ENCODE measurements at places on chromosomes 12 and 14. TPM values are rescaled to one million over a fixed set of nuclear protein-coding genes. Genes with fewer than 3 reads are reported as not detected.

The KRT80 gene
- total RNA-seq = 36.8 TPM

The OASL gene
- 4.1 TPM for total RNA-seq

The LPAR5 gene
- 0.62 TPM for total RNA-seq

The CEBPE gene
- not detected for total RNA-seq

The NPAS3 gene
- not detected for total RNA-seq

The KRT7 gene
- total RNA-seq = 4,828 TPM

The MYH6 gene
- 0.03 TPM for total RNA-seq

The KLRC2 gene
- total RNA-seq = 1.7 TPM

The STAC3 gene
- 0.40 TPM for total RNA-seq

The OR6C75 gene
- not detected for total RNA-seq

The ADCY6 gene
- 15.8 TPM for total RNA-seq

The NANOG gene
- total RNA-seq = not detected

The SMCO2 gene
- total RNA-seq = 0.12 TPM

The PLXNC1 gene
- 0.09 TPM for total RNA-seq

The CLEC4A gene
- not detected for total RNA-seq

The PXMP2 gene
- 33.0 TPM for total RNA-seq

The HSPA2 gene
- total RNA-seq = 36.6 TPM

The KRT72 gene
- total RNA-seq = not detected

The B4GALNT3 gene
- total RNA-seq = 0.56 TPM

The MYO1H gene
- total RNA-seq = not detected

The ZDHHC22 gene
- 0.18 TPM for total RNA-seq

The OLR1 gene
- total RNA-seq = 1.3 TPM

The CLEC4D gene
- not detected for total RNA-seq

The SERPINA10 gene
- not detected for total RNA-seq

The IFI27L2 gene
- total RNA-seq = 56.2 TPM

The USP44 gene
- 0.07 TPM for total RNA-seq

The CORO1C gene
- total RNA-seq = 186 TPM

The HPD gene
- 2.1 TPM for total RNA-seq

The GAS2L3 gene
- total RNA-seq = 7.4 TPM

The SRRM4 gene
- not detected for total RNA-seq
